DMS53 (cell line): ENCODE measurements at places on chromosomes 2 and 18.

GRCh38 chr2:109139002-109139401, 10.0 kb downstream of the SH3RF3 start:
- DNase-seq, result no peak

DNA sequence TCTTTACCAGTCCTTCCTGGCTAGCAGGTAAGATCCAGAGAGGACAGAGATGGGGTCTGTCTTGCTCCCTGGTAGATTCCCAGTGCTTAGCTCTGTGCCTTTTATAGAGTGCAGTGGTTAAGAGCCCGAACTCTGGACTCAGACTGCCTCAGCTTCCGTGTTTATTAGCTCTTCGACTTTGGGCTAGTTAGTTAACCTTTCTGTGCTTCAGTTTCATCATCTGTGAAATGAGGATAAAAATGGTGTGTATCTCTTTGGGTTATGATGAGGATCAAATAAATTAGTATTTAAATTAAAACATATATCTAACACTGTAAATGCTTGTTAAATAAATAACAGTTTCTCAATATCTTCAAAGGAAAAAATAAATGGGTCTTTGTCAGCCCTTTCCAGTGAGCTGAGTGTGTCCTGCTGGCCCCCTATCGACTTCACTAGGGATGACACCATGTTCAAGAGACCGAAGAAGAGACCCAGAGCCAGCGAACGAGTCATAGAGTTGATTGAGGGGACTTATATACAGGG, 38.2 kb downstream of the CERS6 start:
- peak; percentile 89 for DNase-seq

- peak; percentile 52 for DNase-seq
These were observed 74.1 kb upstream of the DSEL start for GRCh38 chr18:67590571-67591141.

- no peak for DNase-seq
These were observed 18.5 kb downstream of the PHOSPHO2 start for GRCh38 chr2:169712791-169713227.

DNA sequence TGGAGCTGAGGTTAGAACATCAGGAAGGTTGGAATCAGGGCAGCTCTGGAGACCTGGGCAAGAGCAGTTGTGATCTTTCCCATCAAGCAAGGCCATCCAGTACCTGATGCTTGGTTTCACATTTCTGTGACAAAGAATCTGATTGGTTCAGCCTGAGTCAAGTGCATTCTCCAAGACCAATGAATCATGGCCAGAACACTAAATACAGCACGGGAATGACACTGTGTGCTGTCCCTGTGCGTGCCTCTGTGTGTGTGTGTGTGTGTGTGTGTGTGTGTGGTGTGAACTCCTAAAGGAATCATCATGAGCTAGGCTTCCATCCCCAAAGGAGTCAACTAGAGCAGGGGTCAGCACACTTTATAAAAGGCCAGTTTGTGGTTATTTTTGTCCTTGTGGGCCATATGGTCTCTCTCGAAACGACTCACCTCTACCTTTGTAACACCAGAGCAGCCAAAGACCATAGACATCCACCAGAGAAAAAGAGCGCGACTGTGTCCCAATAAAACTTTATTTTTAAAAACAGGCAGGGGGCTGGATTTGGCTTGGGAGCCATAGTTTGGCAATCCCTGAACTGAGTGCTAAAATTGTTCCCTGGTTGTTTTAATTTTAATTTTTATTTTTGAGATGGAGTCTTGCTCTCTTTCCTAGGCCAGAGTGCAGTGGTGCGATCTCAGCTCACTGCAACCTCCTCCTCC, 99.7 kb downstream of the INHBB start:
- peak; percentile 86 for DNase-seq

GRCh38 chr2:1584051-1584531, 160.2 kb downstream of the PXDN start:
- DNase-seq, result no peak

GRCh38 chr2:9764153-9764778, 79.0 kb upstream of the TAF1B start:
- DNase-seq, result no peak

- no peak for DNase-seq
These were observed 85.3 kb upstream of the ACVR2A start for GRCh38 chr2:147759536-147759935.

DNA sequence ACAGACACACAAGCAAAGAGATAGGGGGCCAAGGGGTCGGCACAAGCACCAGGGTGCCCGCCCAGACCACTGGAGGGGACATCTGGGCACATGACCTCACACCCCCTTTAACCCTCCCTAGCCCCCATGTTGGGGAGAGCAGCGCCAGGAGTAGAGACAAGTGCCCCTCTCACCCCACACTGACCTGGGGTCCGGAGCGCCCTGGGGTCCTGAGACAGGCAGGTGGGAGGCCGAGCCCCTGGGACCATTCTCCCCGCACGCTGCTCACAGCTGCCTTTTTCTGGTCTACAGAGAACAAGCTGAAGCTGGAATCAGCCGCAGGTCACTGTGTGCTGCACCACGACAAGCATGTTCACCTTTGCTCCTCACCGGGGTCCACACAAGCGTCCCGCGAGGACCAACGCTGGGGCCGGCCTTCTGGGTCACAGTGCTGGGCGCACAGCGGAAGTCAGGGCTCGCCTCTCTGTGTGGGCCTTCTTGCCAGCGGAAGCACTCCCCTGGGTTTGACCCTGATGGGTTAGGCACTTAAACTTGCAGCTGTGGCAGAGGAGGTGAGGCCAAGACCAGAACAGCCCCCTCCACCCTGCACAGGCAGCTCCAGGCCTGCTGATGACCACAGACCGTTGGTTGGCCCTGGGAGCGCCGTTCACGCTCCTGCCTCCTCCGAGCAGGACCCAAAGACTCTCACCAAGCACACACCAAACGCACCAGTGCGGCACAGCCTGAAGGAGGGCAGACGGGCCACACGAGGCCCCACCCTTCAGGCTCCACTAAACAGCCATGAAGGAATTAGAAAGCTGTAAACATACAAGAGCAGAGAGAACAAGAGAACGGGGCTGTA, 275.3 kb downstream of the EIPR1 start:
- DNase-seq, result no peak

DNA sequence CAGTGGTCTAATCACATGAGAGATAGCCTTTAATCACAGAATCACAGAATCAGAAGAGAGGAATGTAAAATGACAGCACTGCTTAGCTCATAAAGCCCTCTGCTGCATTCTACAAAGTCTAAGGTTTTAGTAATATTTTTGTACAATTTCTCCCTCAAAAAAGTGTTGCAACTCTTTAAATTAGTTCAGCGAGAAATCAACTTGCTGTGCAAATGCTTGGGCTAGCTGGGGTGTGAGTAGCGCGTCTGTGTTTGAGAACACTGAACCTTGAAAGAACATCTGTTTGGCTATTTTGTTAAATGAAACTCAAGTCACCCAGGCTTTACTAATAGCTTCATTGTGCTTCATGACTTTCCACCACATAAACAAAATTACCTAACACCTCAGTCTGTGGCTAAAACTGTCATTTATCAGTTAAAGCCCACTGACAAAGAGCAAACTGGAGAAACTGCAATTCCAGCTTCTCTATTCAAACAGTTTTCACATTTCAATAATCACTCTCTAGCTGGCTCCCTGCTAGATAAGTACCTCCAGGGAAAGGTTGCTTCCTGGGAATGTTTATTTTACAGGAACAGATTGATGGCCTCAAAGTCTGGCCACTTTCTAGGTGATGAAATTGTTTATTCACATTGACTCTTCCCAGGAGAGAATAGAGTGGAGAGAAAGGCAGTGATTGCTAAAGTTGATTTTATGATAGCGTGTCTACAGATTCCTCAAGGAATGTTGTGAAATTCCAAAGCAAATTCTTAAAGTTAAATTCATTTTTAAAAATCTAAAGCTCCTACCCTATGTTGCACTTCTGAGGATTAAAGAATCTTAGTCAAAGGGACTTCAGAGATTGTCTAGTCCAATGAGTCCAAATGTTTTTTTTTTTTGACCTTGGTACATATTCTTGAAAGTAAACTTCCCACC, 36.0 kb upstream of the STAT1 start:
- DNase-seq, result no peak

- no peak for DNase-seq
These were observed 276.9 kb downstream of the ZNF804A start for GRCh38 chr2:184875212-184875611.

DNA sequence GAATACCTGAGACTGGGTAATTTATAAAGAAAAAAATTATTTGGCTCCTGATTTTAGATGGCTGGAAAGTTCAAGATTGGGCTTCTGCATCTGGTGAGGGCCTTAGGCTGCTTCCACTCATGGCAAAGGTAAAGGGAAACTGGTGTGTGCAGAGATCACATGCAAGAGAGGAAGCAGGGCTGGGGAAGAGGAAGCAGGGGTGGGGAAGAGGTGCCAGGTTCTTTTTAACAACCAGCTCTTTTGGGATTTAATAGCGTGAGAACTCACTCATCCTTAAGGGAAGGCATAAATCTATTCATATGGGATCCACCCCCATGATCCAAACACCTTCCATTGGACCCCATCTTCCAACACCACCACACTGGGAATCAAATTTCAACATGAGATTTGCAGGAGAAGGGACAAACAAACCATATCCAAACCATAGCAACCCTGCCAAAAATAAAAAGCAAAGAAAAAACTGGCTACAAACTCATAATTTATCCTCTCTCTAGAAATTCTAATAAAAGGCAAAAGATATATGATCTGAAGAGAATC, 30.4 kb downstream of the PRKRA start:
- DNase-seq, result no peak

GRCh38 chr2:191927319-191927867, 80.5 kb upstream of the CAVIN2 start:
- peak; percentile 88 for DNase-seq

DNA sequence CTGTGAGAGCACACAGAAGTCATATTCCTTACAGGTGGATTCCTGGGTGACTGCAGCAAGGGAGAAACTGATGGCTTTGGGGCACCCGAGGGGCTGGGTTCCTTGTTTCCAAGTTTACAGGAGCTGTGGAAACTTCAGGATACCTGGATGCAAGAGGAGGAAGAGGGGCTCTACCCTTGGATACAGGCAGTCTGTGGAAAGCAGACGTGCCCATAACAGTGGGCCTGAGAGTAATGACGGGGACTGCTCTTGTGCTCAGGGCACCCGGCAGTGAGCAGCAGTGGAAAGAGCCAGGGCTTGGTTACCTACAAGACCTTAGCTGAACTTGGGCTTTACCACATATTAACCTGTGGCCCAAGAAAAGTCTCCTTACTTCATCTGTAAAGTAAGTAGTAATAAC, 102.2 kb upstream of the TGFA start:
- DNase-seq, result no peak

GRCh38 chr2:2107141-2107540, 223.9 kb downstream of the MYT1L start:
- DNase-seq, result no peak

- no peak for DNase-seq
These were observed 125.7 kb upstream of the THSD7B start for GRCh38 chr2:136639651-136640050.

DNA sequence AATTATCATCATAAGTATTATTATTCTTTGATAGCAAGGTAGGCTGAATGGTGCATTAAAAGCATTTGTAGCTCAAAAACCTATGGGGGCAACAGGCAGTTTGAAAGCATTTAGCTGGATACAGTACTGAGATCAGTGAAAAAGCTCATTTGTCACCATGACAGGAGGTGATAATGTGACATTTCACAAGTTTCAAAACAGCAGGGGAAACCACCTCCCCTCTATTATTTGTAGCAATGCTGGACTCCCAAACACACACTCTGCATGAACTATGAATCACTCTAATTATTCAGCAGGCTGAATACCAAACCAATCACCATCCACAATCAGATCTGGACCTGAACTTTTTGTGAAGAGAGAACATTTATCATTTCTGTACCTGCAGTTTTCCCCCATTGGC, 63.4 kb downstream of the MYO5B start:
- DNase-seq, result no peak

- DNase-seq, result peak; percentile 54
These were observed 4.8 kb downstream of the RESP18 start for GRCh38 chr2:219327719-219328118.

GRCh38 chr2:38526195-38526594, 76.5 kb downstream of the HNRNPLL start:
- DNase-seq, result no peak

GRCh38 chr18:79848579-79849327, 51.0 kb downstream of the KCNG2 start:
- DNase-seq, result peak; percentile 90

DNA sequence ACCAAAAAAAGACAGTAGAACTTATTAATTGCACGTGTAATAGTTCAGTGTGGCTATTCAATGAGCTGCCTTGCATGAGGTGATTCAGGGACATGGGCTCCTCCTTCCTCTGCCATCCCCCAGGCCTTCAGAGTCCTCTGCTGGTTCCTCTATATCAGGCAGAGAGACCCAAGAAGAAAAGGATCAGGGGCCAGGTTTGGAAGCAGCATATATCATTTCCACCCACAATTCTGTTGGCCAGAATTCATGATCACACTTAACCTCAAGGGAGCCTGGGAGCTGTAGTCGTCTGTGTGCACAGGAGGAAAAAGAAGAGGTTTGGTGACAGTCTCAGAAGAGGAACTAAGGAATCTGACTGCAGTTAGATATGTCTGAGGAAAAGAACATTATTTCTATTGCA, 114.0 kb upstream of the GLS start:
- no peak for DNase-seq

GRCh38 chr2:69615078-69615625, 28.4 kb downstream of the AAK1 start:
- DNase-seq, result peak; percentile 4

DNA sequence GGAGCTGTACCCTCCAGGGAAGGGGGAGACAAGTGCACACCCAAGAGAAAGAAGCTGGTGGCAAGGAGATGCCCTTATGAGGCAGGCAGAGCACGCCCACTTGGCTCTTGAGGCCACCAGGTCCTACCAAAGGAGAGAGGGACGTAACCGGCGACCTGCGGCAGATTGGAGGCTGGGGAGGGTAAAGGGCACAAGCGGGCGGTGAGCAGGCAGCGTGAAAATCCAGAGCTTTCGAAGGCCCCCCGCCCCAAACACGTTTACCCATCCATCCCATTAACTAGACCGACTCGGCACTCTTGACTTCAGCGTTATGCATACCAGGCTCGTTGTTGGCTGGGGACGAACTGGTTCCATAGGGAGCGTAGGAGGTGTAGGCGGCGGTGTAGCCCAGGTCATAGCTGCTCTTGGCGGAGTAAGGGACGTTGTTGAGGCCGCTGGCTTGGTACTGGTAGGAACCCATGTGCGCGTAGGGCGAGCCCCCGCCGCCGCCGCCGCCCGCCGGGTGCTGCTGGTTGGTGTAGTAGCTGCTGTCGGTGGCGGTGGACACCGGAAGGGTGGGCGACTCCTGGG, 794 bp downstream of the DLX2 start:
- DNase-seq, result peak; percentile 83

- DNase-seq, result no peak
These were observed 20.0 kb downstream of the ACVR1 start for GRCh38 chr2:157856187-157856515.

DNA sequence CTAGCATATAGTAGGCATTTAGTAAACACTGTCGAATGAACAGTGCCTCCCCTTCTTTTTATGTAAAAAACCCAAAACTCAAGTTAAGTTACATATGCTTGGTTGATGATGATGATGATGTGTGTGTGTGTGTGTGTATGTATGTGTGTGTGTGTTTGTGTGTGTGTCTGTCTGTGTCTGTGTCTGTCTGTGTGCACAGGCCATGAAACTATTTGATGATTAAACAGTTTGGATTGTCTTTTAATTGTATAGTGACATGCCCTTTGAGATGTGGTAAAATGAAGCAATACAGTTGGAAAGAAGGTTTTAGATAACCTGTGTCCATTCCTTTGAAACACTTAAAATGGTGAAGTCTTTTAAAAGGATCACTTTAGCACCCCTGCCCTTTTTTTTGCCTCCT, 105.6 kb downstream of the MAP4K4 start:
- no peak for DNase-seq
